Stimulated activated CD8-positive, alpha-beta memory T cell treated with anti-CD3 and anti-CD28 coated beads, Interleukin-7, amount 100 ng/mL, for 1 hour (primary cell): ENCODE measurements at places on chromosomes 1 and 21.

DNA sequence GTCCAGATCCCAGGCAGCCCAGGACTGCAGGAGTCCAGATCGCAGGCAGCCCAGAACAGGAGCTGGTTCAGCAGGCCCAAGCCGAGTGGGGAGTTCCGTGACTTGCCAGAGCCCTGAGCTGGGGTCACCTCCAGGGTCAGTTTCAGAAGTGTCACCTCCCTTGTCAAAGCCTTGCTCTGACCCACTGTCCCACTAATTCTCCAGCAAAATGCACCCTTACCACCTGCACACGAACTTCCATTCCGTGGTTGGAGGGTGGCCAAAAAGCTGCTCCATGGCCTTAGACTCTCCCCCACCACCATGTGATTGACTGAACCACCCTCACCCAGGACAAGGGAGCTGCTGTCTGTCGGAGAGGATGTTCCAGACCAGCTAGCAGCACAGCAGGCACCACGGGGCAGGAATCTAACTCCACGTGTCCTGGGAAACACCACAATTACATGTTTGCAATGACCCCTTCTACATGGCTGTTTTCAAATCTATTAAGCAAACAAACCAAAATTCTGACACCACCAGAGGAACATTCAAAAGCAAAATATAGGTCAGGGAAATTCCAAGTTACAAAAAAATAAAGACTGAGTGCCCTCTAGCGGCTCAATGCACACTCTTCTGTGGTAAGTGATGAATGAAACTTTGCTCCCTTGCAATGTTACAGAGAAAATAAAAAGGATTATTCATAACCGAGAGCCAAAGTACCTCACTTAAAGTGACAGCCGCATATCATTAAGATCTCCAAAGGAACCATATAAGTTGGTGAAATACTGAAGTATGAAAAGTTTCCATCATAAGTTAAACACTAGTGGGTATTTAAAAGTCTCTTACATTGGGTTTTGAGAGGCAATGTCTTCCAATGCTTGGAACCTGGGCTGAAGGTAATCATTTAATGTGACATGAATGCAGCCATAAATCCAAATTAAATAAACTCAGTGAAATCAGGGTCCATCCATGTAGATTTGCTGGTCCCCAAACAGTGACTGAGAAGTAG, 76.3 kb downstream of the NPHP4 start:
- no peak for DNase-seq

- DNase-seq: no peak
Observed at GRCh38 chr1:242189591-242189990, 190.7 kb upstream of the MAP1LC3C start.

DNA sequence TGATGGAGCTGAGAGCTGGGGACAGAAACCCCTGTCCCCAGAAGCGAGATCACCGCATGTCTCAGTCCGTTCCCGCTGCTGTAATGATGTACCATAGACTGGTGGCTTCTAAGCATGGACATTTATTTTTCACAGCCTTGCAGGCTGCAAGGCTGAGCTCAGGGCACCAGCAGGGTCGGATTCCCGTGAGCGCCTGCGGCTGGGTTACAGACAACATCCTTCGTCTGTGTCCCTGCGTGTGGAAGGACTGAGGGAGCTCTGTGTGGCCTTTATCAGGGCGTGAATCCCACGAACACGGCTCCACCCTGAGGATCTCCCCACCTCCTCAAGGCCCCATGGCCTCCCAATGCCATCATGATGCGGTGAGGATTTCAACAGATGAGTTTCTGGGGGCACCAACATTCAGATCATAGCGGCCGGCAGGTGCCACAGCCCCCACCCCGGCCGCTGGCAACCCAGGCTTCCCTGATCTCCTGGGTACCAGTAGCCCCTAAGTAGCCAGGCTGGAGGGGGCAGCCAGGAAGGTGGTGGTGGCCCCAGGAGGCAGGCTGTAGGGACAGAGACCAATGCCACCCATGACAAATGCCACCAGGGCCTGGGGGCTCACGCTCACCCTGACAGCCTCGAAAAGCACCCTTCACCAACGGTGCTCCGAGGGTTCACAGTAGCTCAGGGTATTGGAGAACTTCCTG, 104.4 kb downstream of the CRYAA start:
- no peak for DNase-seq

DNA sequence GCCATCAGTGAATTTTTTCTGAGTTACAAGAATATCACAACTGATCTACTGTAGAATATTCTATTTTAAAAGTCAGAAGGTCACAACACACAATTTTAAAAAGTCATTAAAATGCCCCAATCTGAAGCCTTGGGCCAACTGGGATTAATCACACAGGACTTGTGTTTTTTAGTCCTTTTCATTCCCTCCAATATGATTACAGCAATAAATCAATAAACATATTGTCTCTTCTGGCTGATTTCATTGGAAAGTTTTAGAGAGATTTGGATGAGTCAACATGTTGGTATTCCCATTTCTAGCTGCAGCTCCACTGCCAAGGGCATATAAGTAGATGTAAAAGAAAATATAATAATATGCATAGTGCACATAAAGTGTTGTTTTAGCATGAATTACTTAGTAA, 85.8 kb downstream of the NIBAN1 start:
- DNase-seq: no peak

- DNase-seq: no peak
Observed at GRCh38 chr21:42151148-42151947, 67.6 kb upstream of the ABCG1 start.

DNA sequence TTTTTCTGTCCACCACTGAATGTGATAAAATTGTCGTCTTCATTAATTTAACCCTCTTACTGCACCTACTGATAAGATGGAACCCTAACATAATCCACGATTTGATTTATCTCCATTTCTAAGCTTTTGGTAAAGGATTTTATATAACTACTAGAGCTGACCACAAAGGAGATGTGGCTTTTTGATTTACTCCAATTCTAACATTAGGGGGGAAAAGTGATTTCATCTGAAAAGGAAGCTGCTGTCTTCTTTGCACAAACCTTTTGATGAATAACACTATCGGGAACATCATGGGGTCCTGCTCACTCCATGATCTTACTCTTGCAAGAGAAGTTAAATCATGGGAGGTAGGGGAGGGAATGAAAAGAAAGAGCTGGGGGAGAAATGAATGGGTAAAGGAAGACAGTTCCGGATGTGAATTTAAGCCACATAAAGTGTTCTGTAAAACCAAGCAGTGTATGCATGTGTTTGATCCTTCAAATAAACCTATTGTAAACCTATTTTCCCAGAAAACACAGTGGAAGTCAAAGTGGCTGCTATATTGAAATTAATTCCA, 161.8 kb downstream of the GABPA start:
- no peak for DNase-seq

DNA sequence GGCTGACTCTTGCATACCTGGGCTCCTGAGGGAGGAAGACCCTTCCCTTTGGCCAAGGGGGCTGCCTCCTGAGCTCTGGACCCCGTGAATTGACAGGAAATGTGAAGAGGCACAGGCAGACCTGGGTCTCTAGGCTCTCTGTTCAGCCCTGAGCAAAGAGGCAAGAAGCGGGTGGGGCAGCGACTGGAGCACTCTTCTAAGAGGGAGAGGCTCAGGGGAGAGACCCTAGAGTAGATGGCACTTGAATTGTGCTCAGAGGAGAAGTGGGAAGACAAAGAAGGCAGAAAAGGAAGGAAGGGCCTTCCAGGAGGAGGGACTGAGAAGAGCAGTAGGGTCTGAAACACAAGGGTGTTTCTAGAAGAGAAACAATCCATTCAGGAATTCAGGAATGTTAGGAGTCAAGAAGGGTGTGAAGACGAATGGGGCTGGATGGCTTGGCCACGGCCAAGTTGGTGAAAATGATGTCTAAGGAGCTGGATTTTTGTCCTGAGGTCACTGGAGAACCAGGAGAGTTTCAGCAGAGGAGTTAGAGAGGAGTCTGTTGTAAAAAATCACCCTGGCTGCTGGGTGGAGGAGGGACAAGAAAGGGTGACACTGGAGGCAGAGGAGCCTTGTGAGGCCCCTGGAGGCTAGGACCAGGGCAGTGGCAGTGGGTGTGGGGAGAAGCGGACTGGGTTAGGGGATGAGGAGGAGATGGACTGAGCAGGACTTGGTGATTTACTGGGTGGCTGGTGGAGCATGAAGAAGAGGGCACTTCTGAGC, 5.3 kb downstream of the TIE1 start:
- no peak for DNase-seq

GRCh38 chr1:160022330-160023310, 9.2 kb downstream of the PIGM start:
- no peak for DNase-seq

- DNase-seq: no peak
Observed at GRCh38 chr1:114696810-114697209, 1.5 kb upstream of the AMPD1 start.

GRCh38 chr21:37711286-37711829, 204.9 kb downstream of the KCNJ6 start:
- DNase-seq: no peak

- no peak for DNase-seq
Observed at GRCh38 chr1:39590546-39590945, 14.0 kb upstream of the PABPC4 start.

DNA sequence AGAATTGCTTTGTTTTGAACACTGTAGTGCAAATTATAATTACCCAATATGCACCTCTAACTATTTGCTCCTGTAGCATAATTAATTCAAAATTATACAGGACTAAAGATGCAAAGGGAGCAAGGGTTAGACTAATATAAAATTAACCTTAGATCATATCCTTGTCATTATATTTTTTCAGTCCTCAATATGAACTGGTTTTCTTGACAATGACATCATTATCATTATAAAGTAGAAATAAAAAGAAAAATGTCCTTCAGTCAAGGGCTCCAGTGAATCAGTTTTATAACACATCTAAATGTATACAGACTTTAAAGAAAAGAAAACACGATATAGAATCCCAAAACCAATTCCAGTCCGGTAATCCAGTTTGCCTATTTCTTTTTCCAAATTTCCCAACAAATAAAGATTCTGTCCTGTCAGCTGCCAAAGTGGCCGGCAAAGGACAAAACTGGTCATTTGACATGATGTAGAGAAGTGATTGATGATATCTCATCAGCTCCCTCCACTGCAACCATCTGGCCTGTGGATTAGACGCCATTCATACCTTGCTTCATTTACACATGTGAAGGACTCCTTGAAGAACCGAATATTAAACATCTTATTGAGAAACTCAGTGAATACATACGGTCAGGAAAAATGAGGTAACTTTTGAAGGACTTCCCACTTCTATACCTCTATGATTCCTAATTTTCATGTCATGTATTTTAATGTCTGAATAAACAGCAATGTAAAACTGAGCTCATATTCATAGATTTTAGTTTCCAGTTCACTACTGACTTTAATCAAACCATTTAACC, 15.5 kb downstream of the DPYD start:
- DNase-seq: no peak

DNA sequence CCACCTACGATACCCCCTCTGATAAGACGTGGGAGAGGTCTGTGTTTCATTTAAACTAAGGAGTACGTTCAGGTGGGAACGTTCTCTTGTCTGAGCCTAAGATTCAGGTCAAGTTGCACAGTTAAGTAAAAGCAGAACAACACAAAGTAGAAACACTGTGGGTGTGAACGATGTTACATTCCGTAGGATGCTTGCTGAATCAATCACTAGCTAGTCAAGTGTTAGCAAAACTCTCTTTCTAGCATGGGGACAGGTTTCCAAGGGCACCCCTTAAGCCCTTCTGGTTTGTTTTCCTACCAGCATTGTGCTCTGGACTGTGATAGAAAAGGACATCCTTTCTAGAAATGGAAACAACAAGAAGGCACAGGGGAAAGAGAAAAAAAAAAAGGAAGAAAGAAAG, 13.3 kb downstream of the C1orf162 start:
- no peak for DNase-seq

DNA sequence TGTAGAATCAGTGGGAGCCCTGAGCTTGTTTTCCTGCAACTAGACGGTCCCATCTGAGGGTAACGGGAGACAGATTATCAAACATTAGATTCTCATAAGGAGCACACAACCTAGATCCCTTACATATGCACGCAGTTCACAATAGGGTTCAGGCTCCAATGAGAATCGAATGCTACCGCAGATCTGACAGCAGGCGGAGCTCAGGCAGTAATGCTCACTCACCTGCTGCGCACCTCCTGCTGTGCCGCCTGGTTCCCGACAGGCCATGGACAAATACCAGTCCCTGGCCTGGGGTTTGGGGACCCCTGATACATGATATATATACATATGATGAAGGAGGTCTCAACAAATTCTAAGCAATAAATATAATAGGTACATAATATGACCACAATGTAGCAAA, 19.7 kb upstream of the SMIM12 start:
- DNase-seq: no peak

DNA sequence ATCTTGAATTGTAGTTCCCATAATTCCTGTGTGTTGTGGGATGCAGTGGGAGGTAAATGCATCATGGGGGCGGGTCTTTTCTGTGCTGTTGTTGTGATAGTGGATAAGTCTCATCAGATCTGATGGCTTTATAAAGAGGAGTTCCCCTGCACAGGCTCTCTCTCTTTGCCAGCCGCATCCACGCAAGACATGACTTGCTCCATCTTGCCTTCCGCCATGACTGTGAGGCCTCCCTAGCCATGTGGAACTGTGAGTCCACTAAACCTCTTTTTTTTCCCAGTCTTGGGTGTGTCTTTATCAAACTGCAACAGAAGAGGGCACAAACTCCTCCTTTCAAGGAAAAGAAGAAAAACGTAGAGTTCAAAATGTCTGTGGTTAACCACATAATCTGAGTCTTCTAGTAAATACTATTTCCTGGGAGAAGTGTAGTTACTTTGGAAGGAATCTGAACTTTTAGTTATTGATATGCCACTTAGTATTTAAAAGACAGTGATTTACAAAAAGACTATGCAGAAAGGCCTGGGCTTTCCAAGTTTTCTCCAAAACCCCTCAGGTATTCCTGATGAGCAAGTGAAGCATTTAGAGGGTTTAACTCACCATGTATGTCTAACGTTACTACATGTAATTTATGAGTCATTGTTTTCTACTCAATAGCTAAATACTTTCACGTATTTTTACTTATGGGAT, 10.0 kb downstream of the ADAMTS1 start:
- DNase-seq: no peak

DNA sequence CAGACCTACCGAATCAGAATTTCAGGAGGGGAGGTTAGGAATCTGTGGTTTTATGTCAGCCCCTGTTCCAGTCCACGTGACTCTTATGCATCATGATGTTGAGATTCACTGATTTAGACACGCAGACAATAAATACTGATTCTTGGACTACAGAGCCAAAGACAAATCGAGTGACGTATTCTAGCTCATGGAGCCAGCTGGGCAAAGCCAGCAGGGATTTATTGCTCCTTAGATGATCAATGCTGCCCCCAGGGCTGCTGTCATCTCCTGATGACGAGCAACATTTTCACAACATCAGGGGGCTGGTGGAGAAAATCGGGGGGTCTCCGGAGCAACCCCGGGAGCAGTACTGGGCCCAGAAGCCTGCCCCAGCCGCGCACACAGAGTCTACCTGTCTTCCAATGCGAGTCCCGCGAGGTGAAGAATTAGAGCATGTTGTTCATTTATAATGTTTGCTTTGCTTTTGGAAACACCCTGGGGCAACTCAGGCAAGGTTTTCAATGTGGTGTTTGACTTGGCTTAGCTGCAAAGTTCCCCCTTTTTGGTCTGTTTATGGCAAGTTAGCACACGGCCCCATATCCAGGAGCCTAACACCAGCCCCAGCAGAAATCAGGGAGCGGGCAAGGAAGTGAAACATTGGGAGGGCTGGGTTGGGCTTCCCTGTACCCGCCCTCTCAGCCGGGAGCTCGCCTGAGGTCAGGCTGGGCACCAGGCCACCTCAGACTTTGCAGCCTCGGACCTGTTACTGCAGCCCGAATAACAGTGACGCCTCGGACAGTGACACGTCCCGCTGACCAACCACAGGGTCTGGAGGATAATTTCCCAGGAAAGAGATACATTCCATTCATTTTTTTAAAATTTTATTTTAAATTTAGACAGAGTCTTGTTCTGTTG, 19.9 kb upstream of the CLDN14 start:
- DNase-seq: no peak

GRCh38 chr1:46343351-46343695, 2.7 kb downstream of the NSUN4 start:
- DNase-seq: no peak
